Activated T-cell treated with anti-CD3 and anti-CD28 coated beads for 4 hours (primary cell): ENCODE measurements at places on chromosomes 7 and 10.

- DNase-seq, result no peak
These were observed 156.5 kb upstream of the NPS start for GRCh38 chr10:127392351-127393235.

GRCh38 chr10:34434119-34434594 lies 380.9 kb downstream of the PARD3 start:
- no peak for DNase-seq

DNA sequence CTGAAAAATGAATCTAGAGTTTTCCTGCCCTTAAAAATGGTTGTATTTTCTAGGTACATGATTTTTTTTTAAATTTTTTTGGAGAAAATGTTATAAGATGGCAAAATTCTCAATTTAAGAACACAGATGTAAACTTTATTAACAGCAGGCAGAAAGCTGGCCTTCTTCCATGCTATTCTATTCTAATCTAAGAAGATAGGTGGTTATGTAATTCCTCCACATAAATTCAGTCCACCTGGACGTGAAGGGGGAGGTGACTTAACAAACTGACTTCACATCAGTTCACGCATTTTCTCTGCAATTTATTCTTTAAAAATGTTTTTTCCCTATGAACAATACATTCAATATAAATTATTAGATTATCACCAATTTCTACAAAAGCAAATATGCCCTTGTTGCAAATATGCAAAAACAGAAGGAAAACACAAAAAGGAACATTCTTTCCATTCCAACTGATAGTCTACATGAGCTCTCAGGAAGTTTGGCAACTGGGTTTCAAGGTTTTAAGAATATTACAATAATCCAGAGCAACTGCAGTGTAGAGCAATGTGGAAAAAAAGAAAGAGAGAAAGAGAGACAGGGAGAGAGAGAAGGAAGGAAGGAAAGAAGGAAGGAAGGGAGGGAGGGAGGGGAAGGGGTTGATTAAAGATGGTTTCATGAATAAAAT lies 76.8 kb downstream of the HIBADH start:
- no peak for DNase-seq

DNA sequence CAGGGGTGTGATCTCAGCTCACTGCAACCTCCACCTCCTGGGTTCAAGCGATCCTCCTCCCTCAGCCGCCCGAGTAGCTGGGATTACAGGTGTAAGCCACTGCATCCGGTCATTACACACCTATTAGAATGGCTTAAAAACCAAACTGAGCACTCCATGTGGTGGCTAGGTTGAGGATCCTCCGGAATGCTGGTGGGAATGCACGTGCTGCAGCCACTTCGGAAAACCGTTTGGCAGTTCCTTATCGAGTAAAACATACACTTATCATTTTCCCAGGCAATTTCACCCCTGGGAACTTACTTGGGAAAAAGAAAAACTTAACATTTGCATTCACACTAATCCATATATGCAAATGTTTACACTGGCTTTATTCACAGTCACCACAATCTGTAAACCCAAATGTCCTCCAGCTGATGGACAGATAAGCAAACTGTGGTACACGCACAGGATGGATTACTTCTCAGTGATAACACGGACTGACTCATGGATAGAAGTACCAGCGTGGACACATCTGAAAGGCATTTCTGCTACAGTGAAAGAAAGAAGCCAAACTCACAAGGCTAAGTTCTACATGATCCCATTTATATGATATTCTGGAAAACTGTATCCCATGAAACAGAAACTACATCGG lies 20.4 kb downstream of the RFC2 start:
- no peak for DNase-seq

- no peak for DNase-seq
These were observed 160.0 kb downstream of the SLC25A13 start for GRCh38 chr7:96161897-96162296.

GRCh38 chr10:132224343-132225072 lies 37.8 kb downstream of the DPYSL4 start:
- DNase-seq, result no peak

DNA sequence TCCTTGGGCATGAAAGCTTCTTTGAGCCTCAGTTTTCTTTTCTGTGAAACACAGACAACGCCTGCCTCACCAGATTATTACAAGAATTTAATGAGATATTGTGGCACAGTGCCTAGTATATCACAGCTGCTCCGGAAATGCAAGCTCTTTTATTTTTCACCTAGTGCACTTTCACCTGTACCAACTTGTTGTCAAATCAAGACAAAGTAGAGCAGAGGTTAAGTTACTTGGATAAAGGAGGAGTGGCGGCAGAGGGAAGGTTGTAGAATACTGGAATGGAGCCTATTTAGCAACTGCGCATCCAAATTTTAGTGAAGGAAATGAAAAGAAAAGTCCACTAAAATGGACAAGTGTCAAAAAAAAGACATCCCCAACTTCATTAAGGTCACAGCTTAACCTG lies 54.9 kb upstream of the RHOBTB1 start:
- no peak for DNase-seq

- no peak for DNase-seq
These were observed 61.8 kb downstream of the OAT start for GRCh38 chr10:124356701-124357560.

DNA sequence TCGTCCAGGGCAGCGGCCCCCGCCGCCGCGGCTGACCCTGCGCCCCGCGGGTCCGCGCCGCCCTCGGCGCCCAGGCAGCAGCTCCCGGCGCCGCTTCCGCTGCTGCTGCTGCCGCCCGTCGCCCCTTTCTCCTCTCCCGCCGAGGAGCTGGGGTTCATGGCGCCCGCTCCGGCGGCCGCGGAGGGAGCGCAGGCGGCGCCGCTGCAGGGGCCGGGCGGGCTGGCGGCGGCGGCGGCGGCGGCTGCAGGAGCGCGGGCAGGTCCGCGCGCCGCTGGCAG lies 286 bp downstream of the DGKI start:
- no peak for DNase-seq

GRCh38 chr10:3468919-3469638 lies 296.5 kb upstream of the PITRM1 start:
- DNase-seq, result no peak
